ENCODE measurements at places on chromosomes 2 and 18.

- DNase-seq: no peak
Observed at GRCh38 chr18:54386043-54386442, 28.3 kb downstream of the C18orf54 start.

GRCh38 chr2:12257476-12257875 lies 459.3 kb upstream of the TRIB2 start:
- DNase-seq: no peak

- no peak for DNase-seq
Observed at GRCh38 chr2:238105506-238106338, 5.6 kb downstream of the ESPNL start.

GRCh38 chr2:186751790-186752189 lies 57.9 kb downstream of the FAM171B start:
- no peak for DNase-seq

- DNase-seq: no peak
Observed at GRCh38 chr2:129748653-129749052, 230.8 kb upstream of the RAB6C start.

DNA sequence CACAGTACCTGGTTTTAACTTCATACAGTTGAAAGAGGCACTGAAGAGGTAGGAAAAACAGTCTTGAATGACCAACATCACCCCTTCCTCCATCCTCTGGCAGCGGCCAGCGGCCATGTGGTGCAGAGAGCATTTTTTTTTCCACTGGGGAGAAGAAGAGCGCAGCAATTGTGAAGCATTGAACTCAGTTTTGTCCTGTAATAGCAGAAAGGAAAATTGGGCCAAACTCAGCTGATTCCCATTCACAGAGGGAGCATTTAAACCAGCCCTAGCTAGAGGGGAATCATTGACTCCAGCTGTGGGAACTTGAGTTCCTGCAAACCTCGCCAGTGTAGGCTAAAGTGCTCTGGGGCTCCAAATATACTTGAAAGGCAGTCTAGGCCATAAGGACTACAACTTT lies 316.6 kb upstream of the CHST9 start:
- no peak for DNase-seq

DNA sequence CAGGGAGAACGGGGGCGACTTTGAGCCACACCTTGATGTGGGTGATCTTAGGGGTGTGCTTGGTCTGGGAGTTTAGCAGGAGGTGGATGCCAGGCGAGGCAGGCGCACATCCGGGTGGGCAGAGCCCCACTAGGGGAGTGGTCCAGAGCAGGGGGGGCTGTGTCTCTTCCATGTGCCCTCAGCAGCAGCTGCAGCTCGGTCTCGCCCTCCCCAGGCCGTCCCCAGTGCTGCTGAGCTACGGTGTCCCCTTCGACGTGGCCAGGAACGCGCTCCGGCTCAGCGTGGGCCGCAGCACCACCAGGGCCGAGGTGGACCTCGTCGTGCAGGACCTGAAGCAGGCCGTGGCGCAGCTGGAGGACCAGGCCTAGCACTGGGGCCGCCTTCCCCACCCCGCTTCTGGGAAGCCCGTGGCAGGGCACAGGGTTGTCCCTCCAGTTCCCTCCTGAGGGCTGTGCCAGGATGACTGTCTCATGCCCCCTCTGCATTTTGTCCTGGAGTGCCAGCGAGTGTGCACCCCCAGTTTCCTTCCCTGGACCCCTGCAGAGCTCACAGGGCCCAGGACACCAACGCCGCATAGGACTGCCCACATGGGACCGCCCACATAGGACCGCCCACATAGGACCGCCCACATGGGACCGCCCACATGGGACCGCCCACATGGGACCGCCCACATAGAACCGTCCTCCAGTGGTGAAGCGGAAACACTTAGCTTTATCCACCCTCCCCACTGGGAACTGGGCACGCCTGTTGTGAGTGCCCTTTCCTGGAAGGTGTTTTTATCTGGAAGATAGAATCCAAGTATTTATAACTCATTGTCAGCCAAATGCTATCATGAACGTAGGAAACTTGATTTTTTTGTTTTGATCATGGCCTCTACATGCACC lies 1.9 kb upstream of the ESPNL start:
- DNase-seq: peak; percentile 62

- DNase-seq: no peak
Observed at GRCh38 chr2:140905083-140905781, 1225.6 kb downstream of the LRP1B start.

GRCh38 chr2:118527571-118527970 lies 319.9 kb downstream of the EN1 start:
- no peak for DNase-seq

DNA sequence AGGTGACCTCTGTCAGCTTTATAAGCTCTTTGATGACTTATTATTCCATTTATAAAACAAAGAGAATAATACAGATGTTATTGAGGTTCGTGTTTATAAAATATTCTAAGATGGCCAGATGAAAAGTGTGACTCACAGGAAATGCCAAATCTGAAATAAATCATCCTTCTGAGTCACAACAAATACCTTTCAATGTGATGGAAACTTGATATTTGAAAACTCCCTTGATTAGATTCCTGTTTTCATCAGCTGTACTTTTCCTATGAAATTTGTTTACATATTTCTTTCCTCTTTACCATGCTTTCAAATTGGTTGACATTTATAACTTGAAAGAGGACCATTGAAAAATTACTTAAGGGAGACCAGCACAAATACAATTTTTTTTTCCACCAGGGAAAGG lies 30.6 kb upstream of the PPP1R1C start:
- no peak for DNase-seq

- DNase-seq: no peak
Observed at GRCh38 chr2:24511894-24512293, 20.8 kb downstream of the NCOA1 start.

DNA sequence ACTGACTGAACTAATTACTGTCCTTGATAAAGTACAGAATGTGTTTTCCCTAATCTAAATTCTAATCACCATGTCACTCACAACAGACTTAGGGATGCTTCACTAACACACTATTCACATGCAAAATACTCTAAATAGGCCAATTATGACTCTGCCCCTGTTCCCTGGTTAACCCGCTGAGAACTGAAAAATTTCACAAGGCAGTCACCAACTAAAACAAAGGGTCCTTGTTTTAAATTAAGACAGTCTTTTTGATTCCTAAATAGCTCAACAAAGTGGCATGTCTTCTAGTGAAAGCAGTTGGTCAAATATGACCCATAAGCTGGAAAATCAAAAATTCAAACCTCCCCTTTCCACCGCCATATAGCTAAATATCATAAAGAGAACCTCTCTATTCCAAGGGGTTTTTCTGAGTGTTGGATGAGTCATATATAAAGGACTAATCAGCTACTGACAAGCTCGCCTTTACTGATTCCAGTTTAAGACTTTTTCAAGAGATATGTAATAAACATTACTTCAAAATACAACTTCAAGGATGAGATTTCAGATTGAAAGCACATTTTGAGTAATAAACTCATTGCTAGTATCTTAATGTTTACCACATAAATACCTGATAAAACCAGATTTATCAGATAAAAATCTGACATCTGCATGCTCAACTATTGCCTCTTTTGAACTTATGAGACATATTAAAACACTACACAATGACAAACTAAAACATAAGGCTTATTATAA lies 235.8 kb downstream of the TCF4 start:
- DNase-seq: peak; percentile 16

All from NCI-H1048 (cell line).